ENCODE measurements at places on chromosomes 4 and X.

- no peaks in the 10 kb centered on the region for H3K27me3 ChIP-seq
- no peak for DNase-seq
- H3K4me3 ChIP-seq = no peak overlapping the region
Observed at GRCh38 chr4:118850488-118851173, 14.7 kb upstream of the SEC24D start.

DNA sequence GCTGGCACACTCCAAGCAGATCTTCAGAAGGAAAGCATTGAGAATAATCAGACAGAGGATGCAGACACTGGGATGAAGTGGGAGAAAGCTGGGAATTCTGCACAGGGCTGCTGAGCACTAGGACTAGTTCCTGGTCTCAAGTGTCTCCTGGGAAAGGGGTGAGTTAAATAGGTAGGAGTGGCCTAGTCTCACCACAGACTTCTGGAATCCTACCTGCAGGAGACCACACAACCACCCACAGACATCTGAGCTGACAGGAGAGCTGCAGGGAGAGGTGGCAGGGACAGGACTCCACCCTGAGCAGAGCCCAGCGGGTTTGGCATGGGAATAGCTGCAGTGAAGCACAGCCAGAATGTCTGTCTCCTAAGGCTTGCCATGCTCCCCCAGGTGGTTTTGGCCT, 95.1 kb upstream of the GALNTL6 start:
- no peak for DNase-seq
- no peaks in the 10 kb centered on the region for H3K4me1 ChIP-seq
- H3K27ac ChIP-seq = no peak overlapping the region
- H3K36me3 ChIP-seq = no peaks in the 10 kb centered on the region
- no peaks in the 10 kb centered on the region for H3K27me3 ChIP-seq

DNA sequence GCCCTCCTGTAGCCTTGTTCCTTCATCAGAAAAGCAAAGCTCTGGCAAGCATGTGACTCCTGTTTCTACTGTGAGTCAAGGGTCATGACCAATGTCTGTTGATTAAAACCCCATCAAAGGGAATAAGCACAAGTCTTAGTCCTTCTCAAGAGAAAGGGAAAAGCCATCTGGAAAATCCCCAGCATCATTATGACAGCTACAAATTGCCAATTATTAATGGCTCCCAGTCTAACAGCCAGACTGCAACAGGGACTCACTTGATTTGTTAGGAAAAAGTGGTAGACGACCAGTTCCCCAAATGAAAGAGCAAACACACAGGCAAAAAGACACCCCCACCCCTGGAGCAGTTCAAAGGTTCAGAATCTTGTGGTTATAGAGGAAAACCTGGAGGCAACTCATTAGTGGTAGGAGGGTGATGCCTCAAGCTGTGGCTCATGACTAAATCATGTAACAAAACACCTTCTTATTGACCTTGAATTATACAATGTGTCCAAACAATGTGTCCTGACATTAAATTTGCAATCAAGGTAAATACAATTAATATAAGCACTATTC, 315.7 kb downstream of the HNRNPD start:
- no peaks in the 10 kb centered on the region for H3K4me1 ChIP-seq
- no peak overlapping the region for H3K27ac ChIP-seq
- DNase-seq = no peak
- H3K4me3 ChIP-seq = no peak overlapping the region
- H3K27me3 ChIP-seq = no peaks in the 10 kb centered on the region
- H3K36me3 ChIP-seq = no peaks in the 10 kb centered on the region

GRCh38 chr4:82899374-82900065, 1.0 kb upstream of the THAP9 start:
- peak overlapping the region; percentile 86 for H3K27ac ChIP-seq
- H3K4me1 ChIP-seq = peaks cover 2% of the 10 kb centered on the region
- H3K27me3 ChIP-seq = no peaks in the 10 kb centered on the region
- H3K4me3 ChIP-seq = no peak overlapping the region
- DNase-seq = no peak

GRCh38 chr4:63589796-63590195, 819.5 kb downstream of the TECRL start:
- H3K4me3 ChIP-seq = no peak overlapping the region
- DNase-seq = no peak
- no peaks in the 10 kb centered on the region for H3K27me3 ChIP-seq
- H3K4me1 ChIP-seq = no peaks in the 10 kb centered on the region
